NCI-H446 treated with DMSO at 0.1 percent for 48 hours (cell line): ENCODE measurements at places on chromosomes 5 and 9.

DNA sequence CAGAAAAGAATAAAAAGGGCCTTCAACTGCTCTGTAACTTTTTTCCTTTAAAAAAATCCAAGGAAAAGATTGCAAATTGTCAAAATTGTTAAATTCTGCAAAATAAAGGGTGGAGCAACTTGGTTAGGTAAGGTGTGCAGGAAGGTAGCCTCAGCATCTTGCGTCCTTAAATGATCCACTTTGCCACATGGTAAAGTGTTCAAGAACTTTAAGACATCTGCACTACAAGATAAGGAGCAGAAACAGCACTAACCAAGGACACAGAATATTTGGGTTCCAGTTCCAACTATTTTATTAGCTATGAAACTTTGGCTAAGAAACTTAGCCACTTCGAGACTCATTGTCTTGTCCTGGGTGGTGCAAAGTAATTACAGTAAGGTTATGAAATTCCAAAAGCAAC is 53.7 kb downstream of the ANKRD55 start:
- DNase-seq: no peak

- DNase-seq: no peak
Observed at GRCh38 chr9:131259432-131259898, 16.8 kb downstream of the FAM78A start.

- DNase-seq: no peak
Observed at GRCh38 chr9:79446523-79447307, 125.0 kb upstream of the TLE4 start.

DNA sequence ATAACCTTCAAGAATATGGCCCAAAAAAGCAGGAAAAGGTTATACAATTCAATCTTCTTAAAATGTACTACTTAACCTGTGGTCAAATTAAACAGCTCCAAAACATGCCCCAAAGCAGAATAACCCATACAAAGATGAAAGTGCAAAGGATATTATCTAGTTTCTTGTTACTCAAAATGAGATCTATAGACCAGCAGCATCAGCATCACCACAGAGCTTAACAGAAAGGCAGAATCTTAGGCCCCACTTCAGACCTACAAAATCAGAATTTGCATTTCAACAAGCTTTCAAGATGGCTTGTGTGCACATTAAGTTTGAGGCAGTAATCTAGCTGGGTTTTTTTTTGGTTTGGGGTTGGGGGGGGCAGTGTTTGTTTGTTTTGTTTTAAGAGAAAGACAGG is 54.0 kb downstream of the SCAI start:
- no peak for DNase-seq

DNA sequence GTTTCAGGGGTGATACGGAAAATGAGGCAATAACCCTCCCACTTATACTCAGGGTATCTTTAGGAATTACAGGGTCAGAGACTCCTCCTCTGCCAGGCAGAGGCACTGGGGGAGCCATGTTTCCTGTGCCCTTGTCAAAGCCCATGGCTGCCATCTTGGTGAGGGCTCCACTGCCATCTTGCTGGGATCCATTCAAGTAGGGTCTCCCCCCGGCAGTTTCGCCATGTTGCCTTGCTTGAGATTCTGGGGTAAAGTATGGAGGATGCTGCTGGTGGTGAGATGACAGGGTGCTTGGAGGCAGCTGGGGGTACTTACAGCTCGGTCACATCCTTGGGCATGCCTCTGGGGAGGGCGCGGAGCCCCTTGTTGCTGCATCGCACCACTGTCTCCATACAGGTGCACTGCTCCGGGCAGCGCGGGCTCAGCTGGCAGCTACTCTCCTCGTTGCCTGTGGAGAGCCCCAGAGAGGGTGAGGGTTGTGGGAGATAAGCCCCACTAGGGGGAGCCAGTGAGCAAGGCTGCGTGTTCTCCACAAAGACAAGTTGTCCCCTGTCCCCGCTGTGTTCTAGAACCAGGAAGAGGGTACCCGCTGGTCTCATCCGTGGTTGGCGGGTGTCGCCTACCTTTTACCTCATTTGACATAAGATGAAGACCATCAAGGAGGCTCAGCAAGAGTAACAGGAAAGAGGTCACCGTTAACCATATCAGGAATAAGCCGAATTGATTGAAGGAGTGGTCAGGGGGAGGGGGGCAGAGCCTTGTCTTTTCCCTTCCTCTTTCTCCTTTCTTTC is 169.0 kb upstream of the PANK3 start:
- no peak for DNase-seq

- DNase-seq: no peak
Observed at GRCh38 chr9:75601280-75601679, 289.2 kb upstream of the PCSK5 start.

DNA sequence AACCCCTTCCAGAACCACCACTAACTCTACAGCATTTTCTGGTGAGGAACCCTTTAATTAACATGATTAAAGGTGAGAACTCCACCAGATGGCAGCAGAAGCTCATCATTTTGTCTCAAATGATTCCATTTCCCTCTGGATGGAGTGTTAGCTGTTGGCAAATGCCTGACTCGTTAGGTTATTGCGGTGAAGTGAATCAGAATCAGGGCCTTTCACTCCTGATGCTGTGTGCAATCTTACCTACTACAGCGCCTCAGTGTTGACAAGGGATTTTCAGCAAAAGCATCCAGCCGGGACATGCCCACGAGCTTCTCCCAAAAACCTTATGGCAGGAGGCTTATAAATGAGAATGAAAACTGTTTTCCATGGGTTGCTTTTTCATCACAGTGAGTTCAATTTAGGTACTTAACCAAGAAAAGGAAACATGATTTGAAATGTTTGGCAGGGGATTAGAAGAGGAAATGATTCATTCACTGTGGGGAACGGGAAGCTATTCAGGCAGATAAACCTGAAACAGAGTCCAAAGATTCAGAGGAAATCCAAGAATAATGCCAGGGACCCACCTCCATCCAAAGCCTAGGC is 48.0 kb upstream of the CAST start:
- DNase-seq: peak; percentile 50

GRCh38 chr9:69180670-69181069 is 6.6 kb downstream of the TJP2 start:
- DNase-seq: no peak

GRCh38 chr5:71782771-71783770 is 64.0 kb downstream of the CARTPT start:
- DNase-seq: peak; percentile 61

GRCh38 chr9:126452106-126452505 is 125.5 kb downstream of the MVB12B start:
- DNase-seq: no peak
